ENCODE measurements at places on chromosomes 1 and 21. TPM values are rescaled to one million over a fixed set of nuclear protein-coding genes. Genes with fewer than 3 reads are reported as not detected.

- no peaks in the 10 kb centered on the region for H3K27me3 ChIP-seq
- H3K27ac ChIP-seq, result peak overlapping the region; percentile 36
- H3K4me1 ChIP-seq, result peaks cover 58% of the 10 kb centered on the region
These were observed 32.9 kb upstream of the RASAL2 start for GRCh38 chr1:178060789-178061556.

SLC16A4 gene
- 0.52 TPM for total RNA-seq

DNA sequence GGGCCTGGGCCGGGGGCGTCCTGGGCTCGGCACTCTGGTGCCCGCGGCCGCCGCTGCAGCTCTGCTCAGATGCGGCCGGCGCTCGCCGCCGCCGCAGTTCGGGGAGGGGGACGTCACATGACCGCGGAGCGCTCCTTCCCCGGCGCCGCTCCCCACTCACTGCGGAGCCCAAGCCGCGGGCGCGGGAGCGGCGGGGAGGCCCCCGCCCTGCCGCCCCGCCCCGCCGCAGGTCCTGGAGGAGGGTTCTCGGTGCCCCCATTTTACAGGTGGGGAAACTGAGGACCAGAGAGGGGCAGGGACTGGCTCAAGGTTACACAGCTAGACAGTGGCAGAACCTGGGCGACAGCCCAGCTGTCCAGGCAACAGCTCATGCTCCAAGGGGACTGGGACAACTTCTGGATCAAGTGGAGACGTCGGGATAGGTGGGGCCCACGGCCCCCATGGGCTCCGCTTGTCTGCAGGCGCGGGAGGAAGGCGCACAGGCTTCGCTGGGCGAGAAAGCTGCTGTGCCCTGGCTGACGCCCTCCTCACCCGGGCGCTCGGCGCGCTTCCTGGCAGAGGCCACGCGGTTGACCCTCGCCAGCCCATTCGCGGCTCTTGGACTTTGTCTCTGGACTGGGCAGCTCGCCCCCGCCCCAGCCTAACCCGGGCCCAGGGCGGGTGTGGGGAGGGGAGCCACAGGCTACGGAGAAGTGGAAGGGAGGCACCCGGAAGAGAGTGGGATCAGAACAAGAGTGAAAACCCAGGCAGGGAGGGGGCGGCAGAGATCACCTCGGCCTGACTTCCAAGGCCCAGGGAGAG is at the start of gene RAP1GAP:
RAP1GAP (minus strand) TSS at position 100 of the 801 bp plus-strand sequence. CDS start 49,325 bp downstream, outside the sequence.
- H3K27ac ChIP-seq, result no peak within 1 kb of the TSS
- peaks cover 43% of the 10 kb centered on the region for H3K4me1 ChIP-seq
- peaks cover 30% of the 10 kb centered on the region for H3K27me3 ChIP-seq
- no peaks in the 10 kb centered on the region for H3K36me3 ChIP-seq
- H3K4me3 ChIP-seq, result peak within 1 kb of the TSS; percentile 39

CENPL gene
- 6.8 TPM for total RNA-seq

DNA sequence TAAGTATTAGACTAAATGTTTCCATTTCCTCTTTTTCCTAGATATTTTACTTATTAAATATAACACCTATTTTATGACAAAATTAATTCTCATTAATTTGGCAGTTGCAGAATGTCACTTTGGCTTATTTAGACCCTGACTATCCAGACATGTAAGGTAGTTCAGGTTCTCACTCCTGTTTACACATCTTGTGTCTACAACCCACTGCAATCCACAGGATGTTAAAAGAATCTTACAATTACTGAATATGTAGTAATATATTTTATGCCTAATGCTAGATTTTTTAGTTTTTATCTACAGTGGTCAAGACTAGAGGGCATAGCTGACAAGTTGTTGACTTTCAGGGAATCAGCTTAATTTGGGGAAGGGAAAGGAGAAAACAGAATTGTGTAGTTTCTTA is 346.7 kb downstream of the USP25 start:
- H3K4me1 ChIP-seq, result peaks cover 8% of the 10 kb centered on the region
- H3K36me3 ChIP-seq, result no peaks in the 10 kb centered on the region
- no peaks in the 10 kb centered on the region for H3K27me3 ChIP-seq
- no peak overlapping the region for H3K4me3 ChIP-seq
- no peak for DNase-seq
- no peak overlapping the region for H3K27ac ChIP-seq

ZYG11B gene
- total RNA-seq, result 38.5 TPM

DNA sequence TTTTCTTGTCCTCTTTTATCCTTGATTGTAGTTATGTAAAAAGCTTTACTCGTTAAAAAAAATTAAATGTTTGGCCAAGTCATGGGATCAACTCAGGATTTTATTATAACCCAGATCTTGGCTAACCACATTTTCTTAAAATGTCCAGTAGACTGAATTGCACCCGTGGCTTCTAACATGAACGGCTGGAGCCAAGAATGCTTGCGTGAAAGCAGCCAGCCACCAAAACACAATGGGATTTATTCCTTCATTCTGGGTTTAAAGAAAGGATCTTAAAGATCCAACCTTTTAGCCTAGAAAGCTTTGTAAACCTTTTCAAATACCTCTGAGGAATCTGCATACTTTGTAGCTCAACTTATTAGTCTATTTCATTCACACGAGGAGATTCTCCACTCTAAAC is 404.4 kb downstream of the USP25 start:
- no peak overlapping the region for H3K4me3 ChIP-seq
- H3K27me3 ChIP-seq, result no peaks in the 10 kb centered on the region
- H3K4me1 ChIP-seq, result no peaks in the 10 kb centered on the region

GRCh38 chr1:163668472-163668871 is 346.7 kb downstream of the NUF2 start:
- no peak for DNase-seq
- no peaks in the 10 kb centered on the region for H3K36me3 ChIP-seq
- H3K4me1 ChIP-seq, result no peaks in the 10 kb centered on the region

DNA sequence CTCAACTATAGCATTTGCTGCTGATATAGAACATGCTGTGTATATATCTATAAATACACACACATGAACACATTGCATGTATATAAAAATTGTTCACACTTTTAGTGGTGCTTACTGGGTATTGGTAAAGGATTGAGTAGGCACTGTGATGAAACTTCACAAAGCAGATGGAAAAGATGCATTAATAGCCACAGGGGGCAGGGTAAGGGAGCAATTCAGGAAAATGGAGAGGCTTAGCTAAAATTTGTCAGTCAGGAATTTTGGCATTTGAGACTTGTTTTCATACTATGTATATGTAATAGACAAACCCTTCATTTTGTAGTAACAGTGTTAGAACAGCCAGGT is 633 bp upstream of the PPFIA4 start:
- peaks cover 36% of the 10 kb centered on the region for H3K36me3 ChIP-seq
- H3K4me1 ChIP-seq, result peaks cover 11% of the 10 kb centered on the region
- H3K4me3 ChIP-seq, result peak overlapping the region; percentile 60
- DNase-seq, result no peak

- H3K4me1 ChIP-seq, result peaks cover 12% of the 10 kb centered on the region
- H3K36me3 ChIP-seq, result no peaks in the 10 kb centered on the region
- DNase-seq, result no peak
- peaks cover 3% of the 10 kb centered on the region for H3K27me3 ChIP-seq
- no peak overlapping the region for H3K4me3 ChIP-seq
These were observed 27.5 kb downstream of the ERG start for GRCh38 chr21:38470755-38471154.

LCK gene
- 1.9 TPM for total RNA-seq

SEMA4A gene
- 43.8 TPM for total RNA-seq

GRCh38 chr1:204104331-204105130 is 31.6 kb downstream of the SOX13 start:
- H3K36me3 ChIP-seq, result no peaks in the 10 kb centered on the region
- H3K27me3 ChIP-seq, result no peaks in the 10 kb centered on the region
- H3K27ac ChIP-seq, result peak overlapping the region; percentile 76
- no peak overlapping the region for H3K4me3 ChIP-seq
- peaks cover 52% of the 10 kb centered on the region for H3K4me1 ChIP-seq

DNA sequence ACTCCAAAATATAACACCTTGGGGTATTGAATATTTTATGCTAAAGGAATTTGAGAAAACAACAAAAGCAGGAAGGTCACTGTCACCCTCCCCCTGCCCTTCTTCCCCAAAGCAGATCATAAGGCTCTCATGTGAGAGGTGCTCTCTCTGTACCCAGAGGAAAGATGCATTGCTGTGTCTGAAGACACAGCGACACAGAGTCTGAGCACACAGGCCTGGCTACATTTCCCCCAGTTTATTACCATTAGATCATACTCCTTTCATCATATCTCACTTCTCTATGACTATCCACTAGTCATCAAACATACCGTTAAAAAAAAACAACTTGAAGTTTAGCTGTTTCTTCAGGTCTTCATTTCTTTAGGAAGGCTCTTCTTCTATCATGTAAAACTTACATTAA is 127.1 kb downstream of the PPIAL4G start:
- DNase-seq, result no peak
- H3K27ac ChIP-seq, result no peak overlapping the region
- peaks cover 74% of the 10 kb centered on the region for H3K27me3 ChIP-seq
- no peak overlapping the region for H3K4me3 ChIP-seq

OR2T5 gene
- total RNA-seq, result not detected

DNA sequence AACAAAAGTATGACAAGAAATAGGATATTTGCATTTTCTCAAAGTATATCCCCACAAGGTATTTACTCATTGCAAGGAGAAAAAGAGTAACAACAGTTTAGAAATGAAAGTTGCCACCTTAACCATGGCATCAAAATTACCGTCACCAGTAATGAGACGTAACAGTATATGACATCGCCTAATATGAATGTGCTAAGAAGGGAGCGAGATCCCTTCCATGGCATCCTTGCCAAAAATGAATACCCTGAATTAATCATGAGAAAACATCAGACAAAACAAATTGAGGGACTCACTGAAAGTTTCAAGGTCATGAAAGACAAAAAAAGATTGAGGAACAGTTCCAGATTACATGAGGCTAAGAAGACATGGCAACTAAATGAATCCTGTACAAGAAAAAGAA is 78.9 kb upstream of the MROH9 start:
- H3K27me3 ChIP-seq, result no peaks in the 10 kb centered on the region
- no peak overlapping the region for H3K27ac ChIP-seq
- no peaks in the 10 kb centered on the region for H3K36me3 ChIP-seq

GRCh38 chr1:161229896-161230295 is 4.0 kb downstream of the TOMM40L start:
- no peak for DNase-seq
- no peak overlapping the region for H3K27ac ChIP-seq
- H3K4me1 ChIP-seq, result peaks cover 28% of the 10 kb centered on the region
- no peak overlapping the region for H3K4me3 ChIP-seq
- no peaks in the 10 kb centered on the region for H3K27me3 ChIP-seq

NUDT4B gene
- total RNA-seq, result 19.2 TPM

CAPN8 gene
- total RNA-seq, result 3.9 TPM

KIF2C gene
- total RNA-seq, result 3.3 TPM

PTPRU gene
- 46.7 TPM for total RNA-seq

GRCh38 chr21:45153358-45154318 is 79.3 kb downstream of the ADARB1 start:
- no peak overlapping the region for H3K27ac ChIP-seq
- H3K4me1 ChIP-seq, result peaks cover 16% of the 10 kb centered on the region

GRCh38 chr1:23013657-23014056 is 2.0 kb downstream of the TEX46 start:
- H3K27me3 ChIP-seq, result no peaks in the 10 kb centered on the region
- no peak for DNase-seq
- no peak overlapping the region for H3K4me3 ChIP-seq
- peaks cover 4% of the 10 kb centered on the region for H3K4me1 ChIP-seq

GRCh38 chr1:210371916-210372315 is 43.2 kb downstream of the HHAT start:
- no peak overlapping the region for H3K27ac ChIP-seq
- H3K27me3 ChIP-seq, result no peaks in the 10 kb centered on the region
- DNase-seq, result no peak
- H3K4me3 ChIP-seq, result no peak overlapping the region

DNA sequence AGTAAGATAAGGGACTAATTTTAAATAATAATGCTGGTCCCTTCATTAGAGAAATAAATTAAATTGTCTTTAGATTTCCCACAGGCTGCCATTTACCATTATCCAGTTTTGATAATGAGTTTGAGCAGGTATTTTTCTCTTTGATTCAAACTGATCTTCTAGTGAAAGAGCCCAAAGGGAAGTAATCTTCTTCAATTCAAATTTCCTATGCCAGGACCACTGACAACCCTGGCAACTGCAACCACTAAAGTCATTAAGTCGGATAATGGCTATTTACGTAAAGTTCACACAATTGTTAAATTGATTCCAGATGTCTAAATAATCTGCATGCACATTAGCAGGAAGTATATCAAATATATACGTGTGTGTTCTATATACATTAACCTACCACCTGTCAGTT is 399.3 kb downstream of the PTPRC start:
- no peaks in the 10 kb centered on the region for H3K27me3 ChIP-seq
- no peak for DNase-seq
- H3K4me3 ChIP-seq, result no peak overlapping the region
- H3K27ac ChIP-seq, result no peak overlapping the region

DNA sequence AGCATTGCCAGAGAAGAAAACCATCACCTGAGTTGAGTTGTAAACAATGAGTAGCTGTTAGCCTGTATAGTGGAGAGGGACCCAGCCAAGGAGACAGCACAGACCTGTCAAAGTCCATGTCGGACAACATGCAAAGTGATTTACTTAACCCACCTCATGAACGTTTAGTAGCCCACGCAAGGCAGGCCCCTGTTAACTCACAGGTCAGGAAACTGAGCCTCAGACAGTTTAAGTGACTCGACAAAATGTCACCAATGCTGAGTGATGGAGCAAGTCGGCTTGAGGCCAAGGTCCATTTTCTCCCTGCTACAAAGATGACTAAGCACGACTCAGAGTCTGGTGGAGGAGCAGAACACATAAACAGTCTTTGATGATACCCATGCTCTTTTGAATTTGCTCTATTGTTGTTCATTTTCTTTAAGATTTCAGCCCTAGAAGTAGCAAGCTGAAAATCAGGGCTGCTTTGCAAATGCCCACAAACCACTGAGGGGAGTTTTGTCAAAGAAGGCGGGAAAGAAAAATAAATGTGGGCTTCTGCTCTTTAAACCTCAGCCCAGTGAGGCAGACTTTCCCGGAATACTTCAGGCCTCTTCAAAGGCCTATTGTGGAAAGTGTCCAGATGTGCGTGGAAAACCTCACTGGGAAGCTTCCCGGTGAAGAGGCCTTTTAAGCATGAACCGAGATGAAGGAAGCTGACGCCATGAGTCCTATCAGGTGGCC is 83.8 kb upstream of the HOOK1 start:
- peaks cover 23% of the 10 kb centered on the region for H3K4me1 ChIP-seq
- no peaks in the 10 kb centered on the region for H3K36me3 ChIP-seq
- H3K27ac ChIP-seq, result peak overlapping the region; percentile 58
- no peak for DNase-seq
- H3K4me3 ChIP-seq, result no peak overlapping the region

ZNF678 gene
- 6.8 TPM for total RNA-seq

HLX gene
- total RNA-seq, result 1.9 TPM

- no peak overlapping the region for H3K27ac ChIP-seq
- H3K27me3 ChIP-seq, result no peaks in the 10 kb centered on the region
- H3K4me3 ChIP-seq, result no peak overlapping the region
These were observed 11.1 kb downstream of the PTPRC start for GRCh38 chr1:198649968-198650338.

SPRR4 gene
- 478 TPM for total RNA-seq

Data from suprapubic skin (tissue), 4 donors.